H7 (cell line): ENCODE measurements at places on chromosomes 12 and 14.

- peak; percentile 57 for DNase-seq
Observed at GRCh38 chr14:104092931-104093365, 7.4 kb downstream of the ASPG start.

DNA sequence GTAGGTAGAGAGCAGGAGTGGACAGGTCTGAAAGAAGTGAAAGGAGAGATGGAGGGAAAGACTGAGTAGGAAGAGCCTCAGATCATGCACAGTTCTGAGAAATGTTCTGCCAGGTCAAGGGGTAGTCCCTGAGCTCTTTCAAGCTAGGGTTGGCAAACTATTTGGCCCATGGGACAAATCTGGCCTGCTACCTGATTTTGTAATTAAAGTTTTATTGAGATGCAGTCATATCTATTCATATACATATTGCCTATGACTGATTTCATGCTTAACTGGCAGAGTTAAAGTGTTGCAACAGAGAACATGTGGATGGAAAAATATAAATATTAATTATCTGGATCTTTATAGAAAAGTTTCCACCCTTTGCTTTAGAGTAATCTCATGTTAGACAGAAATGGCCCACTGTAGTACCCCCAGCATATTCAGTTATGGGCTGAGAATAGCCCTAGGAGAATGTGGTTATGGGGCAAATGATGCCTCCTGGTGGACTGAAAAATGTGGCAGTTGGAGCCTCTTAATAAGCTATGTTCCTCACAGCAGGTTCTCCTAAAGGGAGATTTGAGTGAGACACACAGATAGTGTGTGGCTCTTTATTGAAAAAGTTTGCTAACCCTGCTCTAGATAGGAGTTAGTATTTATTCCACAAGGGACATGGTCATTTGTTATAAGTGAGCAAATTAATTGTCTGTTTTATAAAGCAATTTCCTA is 476.9 kb downstream of the LRIG3 start:
- DNase-seq: peak; percentile 16

DNA sequence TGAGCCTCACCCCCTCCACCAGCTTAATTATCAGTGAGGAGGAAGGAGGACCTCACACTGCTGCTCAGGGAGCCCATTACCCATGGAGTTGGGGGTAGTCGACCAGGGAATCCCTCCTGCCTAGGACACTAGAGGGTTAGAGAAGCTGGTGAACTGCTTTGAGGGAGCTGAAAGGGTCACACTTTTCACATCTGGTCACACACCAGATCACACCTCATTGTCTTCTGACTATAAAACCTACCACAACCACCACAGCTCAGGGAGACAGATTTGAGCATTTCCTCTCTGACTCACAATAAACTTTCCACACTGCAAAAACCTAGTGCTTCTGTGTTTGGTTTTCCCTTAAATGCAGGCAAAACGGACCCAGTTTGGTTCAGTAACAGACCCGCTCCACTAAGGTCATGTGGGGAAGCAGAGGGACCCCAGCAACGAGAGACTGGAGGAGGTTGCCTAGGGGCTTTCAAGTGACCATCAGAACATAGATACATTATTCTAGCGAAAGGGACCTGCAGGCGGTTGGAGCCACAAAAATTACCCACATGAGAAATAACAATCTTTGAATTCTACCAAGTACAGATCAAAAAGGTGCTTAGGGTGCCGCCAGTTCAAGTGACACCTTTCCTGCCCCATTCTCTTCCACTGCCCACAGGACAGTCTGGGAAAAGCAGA is 151.4 kb upstream of the AVPR1A start:
- DNase-seq: no peak

- DNase-seq: no peak
Observed at GRCh38 chr14:96602186-96602585, 100.0 kb downstream of the PAPOLA start.

DNA sequence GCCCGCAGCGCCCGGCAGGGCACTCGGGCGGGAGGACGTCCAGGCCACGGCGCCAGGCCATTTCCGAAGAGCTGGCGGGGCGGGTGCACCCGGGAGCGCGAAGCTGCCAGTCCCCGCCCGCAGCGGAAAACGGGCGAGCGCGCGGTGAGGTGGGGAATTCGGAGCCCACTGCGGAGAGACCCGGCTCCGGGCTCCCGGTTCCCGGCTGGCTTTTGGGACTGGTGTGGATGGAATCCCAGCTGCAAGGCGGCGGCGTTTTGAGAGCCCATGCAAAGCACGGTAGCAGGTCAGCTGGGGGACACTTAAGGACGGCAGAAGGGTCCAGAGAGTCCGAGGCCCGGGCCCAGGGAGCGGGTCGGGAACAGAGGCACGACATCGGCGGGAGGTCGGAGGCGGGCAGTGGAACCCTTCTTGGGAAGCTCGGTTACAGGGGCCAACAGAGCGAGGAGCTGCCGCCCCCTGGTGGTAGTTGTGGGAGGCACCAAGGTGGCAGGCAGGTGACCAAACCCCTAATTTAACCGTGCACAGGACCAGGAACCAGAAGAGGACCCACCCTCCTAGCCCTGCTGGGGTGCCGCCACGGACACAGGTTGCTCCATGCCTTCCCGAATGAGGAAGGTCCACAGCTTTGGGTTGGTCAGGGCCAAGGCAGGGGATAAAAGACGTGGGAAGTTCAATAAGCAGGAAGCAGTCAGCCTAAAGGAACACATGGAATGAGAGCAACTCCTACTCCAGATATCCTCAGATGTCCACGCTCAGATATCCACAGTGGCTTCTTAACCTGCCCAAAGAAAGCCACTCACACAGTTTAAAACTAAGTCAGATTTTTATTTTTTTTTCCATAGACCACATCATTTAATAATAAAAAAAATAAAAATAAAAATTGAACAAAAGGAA is 685 bp upstream of the CDH24 start:
- DNase-seq: peak; percentile 96

- DNase-seq: no peak
Observed at GRCh38 chr14:84087986-84088531, 1441.9 kb upstream of the FLRT2 start.
